Activated gamma-delta T cell treated with anti-CD3 and anti-CD28 coated beads, Interleukin-2, amount 50 U/mL, for 16 hours (primary cell): ENCODE measurements at places on chromosomes 7 and 10.

- no peak for DNase-seq
Observed at GRCh38 chr10:28719789-28720436, 42.6 kb downstream of the BAMBI start.

- DNase-seq, result no peak
Observed at GRCh38 chr10:43037440-43037839, 39.4 kb upstream of the RET start.

DNA sequence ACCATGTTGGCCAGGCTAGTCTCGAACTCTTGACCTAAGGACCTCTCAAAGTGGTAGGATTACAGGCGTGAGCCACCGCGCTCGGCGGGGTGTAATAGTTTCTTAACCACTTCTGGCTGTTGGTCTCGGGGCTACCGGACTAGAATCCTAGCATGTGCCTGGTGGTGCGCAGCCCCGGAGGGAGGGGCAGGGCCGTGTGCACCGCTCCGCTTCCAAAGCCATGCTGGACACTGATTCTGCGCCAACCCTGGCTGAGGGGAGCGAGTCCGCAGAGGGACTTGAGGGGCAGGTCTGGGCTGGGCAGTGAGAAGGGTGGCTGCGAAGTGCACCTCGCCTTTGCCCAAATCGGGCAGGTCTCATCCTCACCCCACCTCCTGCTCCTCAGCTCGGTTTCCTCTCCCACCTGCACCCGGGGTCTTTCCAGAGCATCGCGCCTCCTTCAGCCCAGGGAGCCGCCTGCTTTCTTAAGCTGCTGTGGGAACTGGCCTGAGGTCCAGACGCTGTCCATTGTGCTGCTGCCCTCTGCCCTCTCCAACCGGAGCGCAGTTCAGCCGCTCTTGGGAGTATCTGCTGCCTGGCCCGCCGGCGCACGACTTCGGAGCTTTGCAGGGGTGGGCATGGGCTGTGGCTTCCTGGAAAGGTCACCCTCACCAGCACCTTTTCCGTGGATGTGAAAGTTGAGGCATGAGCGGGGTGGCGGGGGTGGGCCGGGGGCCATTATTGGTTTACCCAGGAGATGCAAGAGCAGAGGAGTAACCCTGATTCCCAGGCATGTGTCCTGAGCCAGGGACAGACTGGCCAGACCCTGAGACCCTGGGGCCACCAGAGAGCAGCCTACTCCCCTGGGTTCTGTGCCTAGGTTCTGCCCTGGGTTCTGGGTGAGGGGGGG lies 422.6 kb upstream of the NUPR2 start:
- no peak for DNase-seq

DNA sequence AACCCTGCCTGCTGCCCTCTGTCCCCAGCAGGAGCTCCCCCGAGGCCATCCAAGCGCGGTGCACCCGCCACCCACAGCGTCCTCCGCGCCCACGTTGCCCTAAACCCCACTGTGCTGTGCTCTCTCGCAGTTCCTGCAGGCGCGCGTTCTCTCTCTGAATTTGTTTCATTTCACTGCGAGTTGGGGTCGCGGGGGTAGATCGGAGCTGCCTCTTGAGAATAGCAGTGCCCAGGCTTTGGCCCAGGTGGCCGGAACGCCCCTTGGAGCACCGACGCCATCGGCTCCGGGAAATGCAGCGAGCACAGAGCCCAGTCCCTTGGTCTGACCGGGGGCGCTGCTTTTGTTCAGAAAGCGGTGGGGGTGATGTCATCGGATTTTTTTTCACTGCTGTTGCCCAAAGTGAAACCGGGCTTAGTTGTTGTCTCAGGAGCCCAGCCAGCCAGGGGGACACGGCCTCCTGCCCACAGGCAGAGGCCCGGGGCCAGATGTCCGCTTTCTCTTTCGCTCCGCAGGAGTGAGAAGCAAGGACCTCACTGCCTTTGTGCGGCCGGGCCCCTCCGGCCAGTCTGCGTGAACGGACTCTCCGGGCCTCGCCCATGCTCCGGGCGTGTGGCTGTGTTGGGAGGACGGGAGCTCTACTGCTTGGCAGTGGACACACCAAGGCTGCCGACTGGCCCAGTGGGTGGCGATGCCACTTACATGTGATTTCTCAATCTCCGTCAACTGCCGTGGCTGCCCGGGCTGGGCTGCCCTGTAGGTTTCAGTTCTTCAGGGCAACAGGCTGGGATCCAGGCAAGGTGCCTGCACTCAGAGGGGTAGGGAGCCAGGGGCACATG lies 43.1 kb downstream of the FOXK1 start:
- peak; percentile 45 for DNase-seq
